ENCODE measurements at places on chromosomes 13 and 19. TPM values are rescaled to one million over a fixed set of nuclear protein-coding genes. Genes with fewer than 3 reads are reported as not detected.

DNA sequence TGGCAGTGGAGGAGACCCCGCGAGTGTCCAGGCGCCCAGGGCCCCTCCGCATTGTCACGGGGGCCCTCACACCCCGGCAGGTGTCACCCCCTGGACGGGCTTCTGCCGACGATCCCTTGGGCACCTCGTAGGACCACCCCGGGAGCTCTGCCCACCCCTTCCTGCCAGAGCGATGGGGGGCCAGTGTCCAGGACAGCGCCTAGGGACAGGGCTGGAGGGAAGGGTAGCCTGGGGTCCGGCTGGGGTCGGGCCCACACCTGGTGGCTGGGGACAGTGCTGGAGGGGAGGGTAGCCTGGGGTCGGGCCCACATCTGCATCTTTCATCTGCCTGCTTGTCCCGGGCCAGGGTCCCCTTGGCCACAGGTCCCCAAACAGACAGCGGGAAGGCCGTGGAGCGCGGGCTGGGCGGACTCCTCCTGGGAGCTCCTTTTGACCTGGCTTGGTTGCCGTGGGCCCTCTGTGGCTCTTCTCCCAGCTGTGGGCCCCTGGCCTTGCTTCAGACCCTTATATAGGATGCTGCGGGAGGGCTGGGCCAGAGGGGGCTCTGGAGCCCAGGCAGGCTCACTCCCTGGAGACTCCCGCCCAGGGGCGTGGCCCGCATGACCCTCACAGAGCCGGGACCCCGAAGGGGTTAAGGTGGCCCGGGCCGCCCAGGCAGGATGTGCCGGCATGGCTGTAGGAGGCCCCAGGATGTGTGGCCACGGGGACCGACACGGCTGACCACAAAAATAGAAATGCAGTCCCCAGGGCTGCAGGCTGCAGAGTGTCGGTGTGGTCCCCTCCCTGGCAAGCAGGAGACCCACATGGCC, 74.1 kb upstream of the MCF2L start:
- DNase-seq: no peak

PLK5 gene
- total RNA-seq: 0.80 TPM

KLK14 gene
- 2.8 TPM for total RNA-seq

GRCh38 chr13:62920159-62920558, 1504.5 kb upstream of the PCDH20 start:
- DNase-seq: no peak
